ENCODE measurements at places on chromosomes 1 and 21. TPM values are rescaled to one million over a fixed set of nuclear protein-coding genes. Genes with fewer than 3 reads are reported as not detected.

DNA sequence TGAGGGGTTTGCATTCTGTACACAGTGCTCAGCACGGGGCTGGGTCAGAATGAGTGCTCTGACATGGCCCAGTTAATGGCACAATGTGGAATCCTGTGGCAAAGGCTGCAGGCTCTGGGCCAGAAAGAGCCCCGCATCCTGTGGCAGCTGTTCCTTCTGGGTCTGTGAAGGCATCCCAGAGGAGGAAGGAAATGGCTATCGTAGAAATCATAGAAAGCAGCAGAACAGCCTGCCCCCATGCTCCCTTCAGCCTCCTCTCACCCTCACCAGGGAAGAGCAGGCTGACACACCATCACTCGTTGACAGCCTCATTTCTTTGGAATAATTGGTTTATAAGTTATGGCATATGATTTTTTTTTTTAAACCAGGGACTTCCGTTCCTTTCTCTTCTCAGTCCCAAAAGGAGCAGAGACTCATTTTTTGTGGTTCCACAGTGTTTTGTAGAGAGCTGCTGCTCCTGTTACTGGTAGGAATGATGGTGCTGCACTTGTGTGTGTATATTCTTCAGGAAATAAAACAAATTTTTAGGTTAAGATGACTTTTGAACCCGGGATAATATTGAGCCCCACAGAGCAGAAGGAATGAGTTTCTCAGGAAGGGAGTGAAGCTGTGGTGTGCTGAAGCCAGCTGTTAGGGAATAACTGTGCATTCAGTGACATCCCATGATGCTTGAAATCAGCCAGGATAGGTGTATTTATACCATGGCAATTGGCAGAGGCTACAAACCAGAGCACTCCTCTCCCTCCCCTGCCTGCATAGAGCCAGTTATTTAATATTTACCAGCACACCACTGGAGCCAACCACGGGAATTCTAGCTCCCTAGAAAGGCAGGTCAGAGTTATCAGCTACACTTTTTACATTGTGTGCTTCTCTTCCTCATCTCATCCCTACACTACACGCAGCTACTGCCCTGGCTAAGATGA is 32.0 kb downstream of the PLXNA2 start:
- no peak for DNase-seq

- peak; percentile 37 for DNase-seq
These were observed 1.2 kb upstream of the SLC25A34 start for GRCh38 chr1:15734901-15735300.

DNA sequence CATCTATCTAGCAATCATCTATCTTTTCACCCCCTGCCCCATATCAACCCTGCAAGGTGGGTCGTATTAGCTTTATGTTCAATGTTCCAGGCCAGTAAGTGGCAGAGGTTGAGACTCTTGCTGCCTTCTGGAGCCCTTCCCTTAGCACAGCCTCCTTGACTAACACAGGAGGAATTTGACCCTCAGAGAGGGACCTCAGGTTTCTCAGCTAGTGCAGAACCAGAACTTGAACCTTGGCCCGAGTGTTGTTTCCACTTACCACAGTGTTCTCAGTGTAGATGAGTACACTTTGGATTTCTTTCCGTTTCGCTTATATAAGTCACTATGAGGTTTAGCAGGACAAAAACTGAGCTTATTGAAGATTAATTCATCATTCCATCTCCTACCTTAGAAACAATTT is 11.1 kb upstream of the ATF3 start:
- peak; percentile 91 for DNase-seq

DNA sequence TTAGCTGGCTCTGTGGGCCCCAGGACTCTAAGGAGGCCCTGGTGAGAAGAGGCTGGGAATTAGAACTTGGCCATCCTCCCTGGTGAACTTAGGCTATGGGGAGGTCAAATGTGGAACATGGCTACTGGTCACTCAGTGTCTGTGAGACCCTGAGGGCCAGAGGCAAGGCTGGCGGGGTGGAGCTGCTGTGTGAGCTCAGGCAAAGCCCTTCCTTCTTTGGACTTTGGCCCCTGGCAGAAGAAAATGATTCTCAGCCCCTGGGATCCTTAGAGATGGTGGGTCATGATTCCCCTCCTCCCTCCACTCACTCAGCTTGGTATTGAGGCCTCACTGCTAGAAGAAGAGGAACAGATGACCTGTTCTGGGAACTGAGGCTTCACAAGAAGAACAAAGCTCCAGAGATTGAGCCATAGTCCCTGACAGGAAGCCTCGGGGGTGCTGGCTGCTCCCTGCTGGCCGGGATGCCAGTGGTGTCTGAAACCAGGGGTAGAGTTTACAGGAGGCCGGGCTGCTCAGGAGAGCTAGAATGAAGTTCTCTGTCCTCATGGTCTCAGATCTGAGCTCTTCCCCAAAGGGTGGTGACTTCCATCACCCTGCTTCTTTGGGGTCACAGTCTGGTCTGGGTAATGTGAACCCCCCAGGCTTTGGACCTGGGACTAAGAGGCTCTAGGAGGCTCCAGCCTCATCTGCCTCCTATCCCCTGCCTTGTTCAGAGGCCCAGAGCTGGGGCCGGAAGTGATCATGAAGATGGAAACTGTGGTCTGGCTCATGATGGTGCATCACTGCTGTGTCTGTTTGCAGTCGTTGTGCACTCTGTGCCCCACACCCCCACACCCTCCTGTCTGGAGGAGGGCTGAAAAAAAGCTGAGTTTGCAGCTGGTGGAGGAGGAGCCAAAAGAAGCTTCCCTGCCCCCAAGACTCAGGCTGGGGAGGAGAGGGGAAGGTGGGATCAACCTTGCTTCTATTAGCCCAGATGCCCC is 905 bp downstream of the BTBD19 start:
- peak; percentile 91 for DNase-seq

GRCh38 chr1:3113047-3113740 is 44.2 kb downstream of the PRDM16 start:
- DNase-seq: no peak

GRCh38 chr1:209010475-209011230 is 572.9 kb upstream of the CAMK1G start:
- DNase-seq: no peak

- DNase-seq: no peak
These were observed 52.0 kb upstream of the ACTRT2 start for GRCh38 chr1:2969011-2969844.

GRCh38 chr1:17232759-17233661 is 15.9 kb upstream of the PADI3 start:
- peak; percentile 77 for DNase-seq

- no peak for DNase-seq
These were observed 22.7 kb upstream of the LELP1 start for GRCh38 chr1:153180556-153180955.

GRCh38 chr1:210402560-210402959 is 73.9 kb downstream of the HHAT start:
- no peak for DNase-seq

GRCh38 chr1:108043707-108044106 is 78.7 kb upstream of the VAV3 start:
- no peak for DNase-seq

DNA sequence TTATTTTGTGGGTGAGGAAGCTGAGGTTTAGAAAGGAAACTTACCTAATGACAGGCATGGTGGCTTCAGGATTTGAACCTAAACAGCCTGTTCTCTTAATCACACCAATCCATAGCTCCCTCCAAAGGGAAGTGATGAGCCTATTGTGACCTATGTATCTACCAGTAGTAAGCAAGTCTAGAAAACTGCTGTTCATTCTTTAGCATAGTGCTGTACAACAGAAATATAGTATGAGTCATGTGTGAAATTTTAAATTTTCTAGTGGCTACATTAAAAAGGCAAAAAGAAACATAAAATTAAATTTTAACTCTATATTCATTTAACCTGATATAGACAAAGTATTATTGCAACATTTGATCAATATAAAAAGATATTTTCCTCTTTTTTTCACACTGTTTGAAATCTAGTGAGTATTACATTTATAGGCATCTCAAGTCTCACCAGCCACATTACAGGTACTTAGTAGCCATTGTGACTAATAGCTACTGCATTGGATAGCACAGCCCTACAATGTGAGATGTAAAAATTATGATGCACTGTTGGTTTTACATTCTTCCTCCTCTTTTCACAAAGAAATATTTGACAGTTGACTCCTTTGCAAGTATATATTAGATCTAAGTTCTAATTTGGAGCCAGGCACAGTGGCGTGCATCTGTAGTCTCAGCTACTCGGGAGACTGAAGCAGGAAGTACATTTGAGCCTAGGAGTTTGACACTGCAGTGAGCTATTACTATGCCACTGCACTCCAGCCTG is 16.6 kb downstream of the IPO9 start:
- no peak for DNase-seq

DNA sequence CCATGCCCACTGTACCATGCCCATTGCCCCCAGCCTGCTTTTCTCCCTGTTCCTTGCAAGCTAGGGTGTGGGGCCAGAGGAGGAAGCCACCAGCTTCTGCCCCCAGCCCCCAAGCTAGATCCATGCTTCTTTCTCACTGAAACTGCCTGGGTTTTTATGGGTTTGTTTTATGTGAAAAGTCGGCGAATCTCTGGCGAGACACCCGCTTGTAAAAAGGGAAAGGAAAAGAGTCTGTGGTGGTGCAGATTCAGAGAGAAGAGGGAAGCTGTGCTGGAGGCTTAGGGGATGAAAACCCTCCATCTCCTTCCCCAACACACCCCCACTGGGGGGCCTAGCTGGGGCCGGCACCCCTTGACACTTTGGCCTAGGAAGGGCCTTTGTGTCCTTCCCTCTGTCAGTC is 26.2 kb downstream of the GRHL3 start:
- DNase-seq: no peak

DNA sequence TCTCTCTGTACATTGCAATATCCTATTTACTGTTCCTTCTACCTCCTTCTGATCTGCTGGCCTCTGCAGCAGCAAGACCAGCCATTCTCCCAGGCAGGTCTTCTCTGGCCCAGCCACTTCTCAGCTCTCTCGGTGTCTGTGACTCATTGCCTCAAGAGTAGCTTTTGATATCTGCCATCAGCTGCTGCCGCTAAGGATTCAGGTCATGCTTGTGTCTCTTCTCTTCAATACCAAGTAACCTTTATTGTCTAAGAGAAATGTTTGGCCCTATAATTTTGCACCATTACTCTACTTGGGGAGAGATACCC is 101.8 kb downstream of the TMEM53 start:
- DNase-seq: no peak

- peak; percentile 91 for DNase-seq
These were observed 642 bp downstream of the TRIM62 start for GRCh38 chr1:33180911-33181890.

LCE1E gene
- polyA plus RNA-seq: not detected

TMEM81 gene
- 2.2 TPM for polyA plus RNA-seq

All from small intestine (tissue), 16 donors.